ENCODE measurements at places on chromosomes 13 and 19.
A peak's percentile ranks its signal among the peaks of the same experiment; 100 is the strongest.

DNA sequence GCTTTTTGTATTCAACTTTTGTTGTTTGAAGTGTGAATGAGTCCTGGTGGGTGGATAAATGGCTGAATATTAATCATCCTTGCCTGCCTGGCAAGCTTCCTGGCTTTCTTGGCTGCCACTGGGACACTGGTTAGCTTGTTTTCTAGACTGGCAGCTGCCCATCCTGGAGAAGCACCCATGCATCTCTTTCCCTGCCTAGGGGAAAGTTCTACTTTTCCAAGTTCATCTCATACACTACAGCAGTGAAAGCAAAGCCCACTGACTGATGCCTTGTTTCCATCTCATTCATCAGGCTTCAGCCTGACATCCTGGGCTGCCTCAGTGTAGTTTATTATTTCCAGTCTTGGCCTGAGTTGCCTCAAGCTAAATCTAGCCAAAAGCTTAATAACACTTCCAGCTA lies 244.8 kb downstream of the PCDH20 start:
- DNase-seq = no peak

GRCh38 chr19:46202426-46202825 lies 27.1 kb upstream of the IGFL1 start:
- no peak for DNase-seq

DNA sequence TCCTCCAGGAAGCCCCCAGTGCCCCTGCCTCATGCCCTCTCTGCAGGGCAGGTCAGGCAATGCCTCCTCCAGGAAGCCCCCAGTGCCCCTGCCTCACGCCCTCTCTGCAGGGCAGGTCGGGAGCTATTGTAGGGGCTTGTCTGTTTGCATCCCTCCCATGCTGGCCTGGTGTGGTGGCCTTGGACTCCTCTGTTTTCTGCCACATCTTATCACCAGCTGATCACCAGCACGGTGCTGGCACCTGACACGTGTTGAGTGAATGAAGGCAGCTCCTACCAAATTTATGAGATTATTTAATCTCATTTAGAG lies 51.5 kb upstream of the C13orf46 start:
- DNase-seq = no peak

- peak; percentile 17 for DNase-seq
Observed at GRCh38 chr19:54162241-54162805, 2.8 kb upstream of the LENG1 start.

DNA sequence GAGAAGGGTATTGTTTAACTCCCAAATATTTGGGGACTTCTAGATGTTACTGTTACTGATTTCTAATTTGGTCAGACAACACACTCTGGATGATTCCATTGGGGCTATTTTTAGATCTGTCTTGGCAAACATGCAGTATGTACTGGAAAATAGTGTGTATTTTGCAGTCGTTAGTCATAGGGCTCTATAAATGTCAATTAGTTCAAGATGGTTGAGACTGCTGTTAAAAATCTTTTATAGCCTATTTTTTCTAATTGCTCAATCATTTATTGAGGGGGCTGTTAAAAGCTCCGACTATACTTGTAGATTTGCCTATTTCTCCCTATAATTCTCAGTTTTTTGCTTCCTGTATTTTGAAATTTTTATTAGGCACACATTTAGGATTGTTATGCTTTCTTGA lies 31.4 kb downstream of the PPP5C start:
- DNase-seq = no peak

GRCh38 chr13:54194233-54195024 lies 1165.8 kb downstream of the OLFM4 start:
- no peak for DNase-seq

All from GOT3 (cell line).